Activated CD8-positive, alpha-beta memory T cell treated with anti-CD3 and anti-CD28 coated beads for 24 hours (primary cell): ENCODE measurements at places on chromosomes 13 and 19.

DNA sequence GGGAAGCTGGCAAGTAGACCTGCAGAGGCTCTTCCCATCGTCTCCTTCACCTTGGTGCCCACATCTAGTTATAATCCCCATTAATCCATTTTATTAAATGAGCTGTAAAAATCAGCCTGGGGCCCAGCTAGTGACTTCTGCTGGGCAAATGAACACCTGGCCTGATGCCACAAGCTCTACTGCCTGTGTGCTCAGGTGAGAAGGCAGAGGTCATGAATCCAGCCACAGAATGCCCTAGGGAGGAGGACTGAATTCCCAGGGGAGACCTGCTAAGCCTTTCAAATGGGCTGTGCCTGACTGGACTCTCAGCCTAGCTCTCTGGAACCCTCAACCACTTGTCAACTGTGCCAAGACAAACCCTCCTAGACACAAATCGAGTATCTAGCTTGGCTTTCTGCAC lies 74.0 kb downstream of the PDS5B start:
- no peak for DNase-seq

DNA sequence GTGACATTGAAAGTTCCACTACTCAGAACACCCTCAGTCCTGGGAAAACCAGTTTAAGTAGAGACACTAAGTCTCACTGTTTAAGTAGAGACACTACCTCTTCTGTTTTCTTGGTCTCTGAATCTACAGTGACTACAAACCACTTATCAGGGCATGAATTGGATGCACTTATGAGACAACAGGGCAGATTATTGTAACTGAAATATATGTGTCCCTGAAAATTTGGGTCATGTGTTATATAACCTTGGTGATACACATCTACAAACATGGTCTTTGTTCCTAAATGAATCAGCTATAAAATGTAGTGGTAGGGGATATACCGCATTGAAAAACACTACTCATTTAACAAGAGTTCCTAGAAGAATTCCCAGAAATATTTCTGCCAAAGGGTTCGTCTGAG lies 55.7 kb downstream of the SERP2 start:
- no peak for DNase-seq

DNA sequence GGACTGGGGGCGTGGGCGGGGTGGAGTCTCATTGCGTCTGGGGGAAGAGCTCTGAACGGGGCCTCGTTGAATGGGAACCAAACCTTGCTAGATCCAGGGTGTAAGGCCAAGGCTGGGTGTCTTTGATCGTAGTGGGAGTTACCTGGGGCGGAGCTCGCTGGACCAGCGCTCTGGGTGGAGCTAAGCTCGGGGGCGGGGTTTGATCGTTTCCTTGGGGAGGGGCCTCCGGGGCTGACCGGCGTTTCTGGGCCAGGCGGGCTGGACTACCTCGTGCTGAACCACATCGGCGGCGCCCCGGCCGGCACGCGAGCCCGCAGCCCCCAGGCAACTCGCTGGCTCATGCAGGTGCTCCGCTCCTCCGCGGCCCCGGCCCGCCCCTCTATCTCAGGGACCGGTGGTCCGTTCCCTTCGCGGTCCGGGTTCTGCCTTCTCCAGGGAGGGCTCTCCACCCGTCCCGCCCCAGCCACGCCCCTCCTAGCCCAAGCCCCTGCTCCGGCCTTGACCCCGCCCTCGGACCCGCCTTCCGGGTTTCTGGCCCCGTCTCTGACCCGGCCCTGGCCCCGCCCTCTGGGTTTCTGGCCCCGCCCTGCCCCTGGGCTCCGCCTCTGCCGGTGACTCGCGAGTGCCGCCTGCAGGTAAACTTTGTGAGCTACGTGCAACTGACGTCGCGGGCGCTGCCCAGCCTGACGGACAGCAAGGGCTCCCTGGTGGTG lies 3.3 kb upstream of the RPL36 start:
- peak; percentile 100 for DNase-seq

DNA sequence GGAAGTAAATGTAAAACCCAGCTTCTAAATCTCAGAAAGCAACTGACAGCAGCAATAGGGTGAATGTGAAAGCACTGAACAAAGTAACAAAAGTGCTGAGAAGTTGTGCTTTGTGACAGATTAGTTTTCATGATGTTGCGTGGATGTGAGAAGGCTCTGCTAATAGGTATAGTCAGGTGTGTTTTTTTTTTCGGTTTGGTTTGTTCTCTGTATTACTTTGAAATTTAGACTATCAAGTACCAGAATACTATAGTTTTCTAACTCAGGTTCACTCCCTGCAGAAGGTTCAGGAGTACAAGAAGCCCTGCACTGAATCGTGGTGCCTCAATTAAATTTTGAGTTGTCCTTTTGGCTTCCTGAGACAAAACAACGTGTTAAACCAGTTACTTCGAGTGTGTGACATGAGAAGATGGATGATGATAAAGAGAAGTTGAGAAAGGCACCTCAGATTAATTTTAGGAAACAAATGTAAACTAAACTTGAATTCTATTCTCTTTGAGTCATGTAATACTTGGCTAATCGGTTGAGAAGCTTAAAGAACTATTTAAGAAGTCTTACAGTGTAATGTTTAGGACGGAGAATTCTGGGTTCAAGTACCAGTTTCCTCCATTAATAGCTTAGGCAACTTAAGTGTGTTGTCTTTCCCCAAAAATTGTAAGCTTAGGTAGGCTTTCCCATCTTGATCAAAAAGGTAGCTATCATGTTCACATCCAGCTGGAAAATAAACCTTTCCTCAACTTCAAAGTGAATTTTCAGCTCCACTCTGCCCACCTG lies 10.3 kb downstream of the MIR17HG start:
- no peak for DNase-seq

- DNase-seq = peak; percentile 56
These were observed 8.2 kb downstream of the MTIF3 start for GRCh38 chr13:27442071-27442647.

GRCh38 chr19:10419200-10419645 lies 1.1 kb upstream of the PDE4A start:
- DNase-seq = no peak

- peak; percentile 79 for DNase-seq
These were observed 2.3 kb downstream of the TULP2 start for GRCh38 chr19:48896191-48896720.

GRCh38 chr19:38429055-38429810 lies 3.2 kb upstream of the RASGRP4 start:
- DNase-seq = no peak

- peak; percentile 55 for DNase-seq
These were observed at the start of gene PGLYRP1 for GRCh38 chr19:46022431-46023310. PGLYRP1 (minus strand) TSS chr19:46023053; CDS start chr19:46023021, 32 bp downstream.

- no peak for DNase-seq
These were observed 459.3 kb upstream of the SLC10A2 start for GRCh38 chr13:103525530-103525929.

- no peak for DNase-seq
These were observed 420 bp downstream of the ECH1 start for GRCh38 chr19:38831142-38831605.

- DNase-seq = no peak
These were observed 10.6 kb upstream of the FFAR2 start for GRCh38 chr19:35437406-35437951.

- no peak for DNase-seq
These were observed 4.7 kb downstream of the B3GNT8 start for GRCh38 chr19:41422456-41422855.

- peak; percentile 87 for DNase-seq
These were observed 599 bp downstream of the C19orf12 start for GRCh38 chr19:29714371-29714952.

- no peak for DNase-seq
These were observed 44.7 kb downstream of the TDRD3 start for GRCh38 chr13:60441761-60442160.

DNA sequence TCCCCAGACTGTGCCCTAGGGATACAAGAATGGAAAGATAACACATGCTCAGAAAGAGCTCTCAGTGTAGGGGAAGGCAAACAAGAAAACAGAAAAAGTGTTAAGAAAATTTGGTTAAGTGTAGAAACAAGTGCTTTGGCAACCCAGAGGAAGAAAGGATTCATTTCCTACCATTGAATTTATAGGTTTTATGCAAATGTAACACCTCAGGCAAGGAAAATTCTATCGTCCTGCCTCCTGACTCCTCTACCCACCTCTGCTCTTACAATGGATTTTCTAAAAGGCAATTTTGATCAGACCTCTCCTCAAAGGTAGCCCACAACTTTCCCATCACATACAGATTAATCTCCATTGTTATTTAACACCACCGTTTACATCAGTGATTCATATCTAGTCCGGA lies 298.7 kb downstream of the RFC3 start:
- no peak for DNase-seq

GRCh38 chr13:90070362-90070761 lies 1277.1 kb upstream of the MIR17HG start:
- no peak for DNase-seq

GRCh38 chr19:42555317-42555716 lies 27.0 kb upstream of the CEACAM1 start:
- DNase-seq = no peak

- no peak for DNase-seq
These were observed 74.1 kb upstream of the MCF2L start for GRCh38 chr13:112894673-112895481.

DNA sequence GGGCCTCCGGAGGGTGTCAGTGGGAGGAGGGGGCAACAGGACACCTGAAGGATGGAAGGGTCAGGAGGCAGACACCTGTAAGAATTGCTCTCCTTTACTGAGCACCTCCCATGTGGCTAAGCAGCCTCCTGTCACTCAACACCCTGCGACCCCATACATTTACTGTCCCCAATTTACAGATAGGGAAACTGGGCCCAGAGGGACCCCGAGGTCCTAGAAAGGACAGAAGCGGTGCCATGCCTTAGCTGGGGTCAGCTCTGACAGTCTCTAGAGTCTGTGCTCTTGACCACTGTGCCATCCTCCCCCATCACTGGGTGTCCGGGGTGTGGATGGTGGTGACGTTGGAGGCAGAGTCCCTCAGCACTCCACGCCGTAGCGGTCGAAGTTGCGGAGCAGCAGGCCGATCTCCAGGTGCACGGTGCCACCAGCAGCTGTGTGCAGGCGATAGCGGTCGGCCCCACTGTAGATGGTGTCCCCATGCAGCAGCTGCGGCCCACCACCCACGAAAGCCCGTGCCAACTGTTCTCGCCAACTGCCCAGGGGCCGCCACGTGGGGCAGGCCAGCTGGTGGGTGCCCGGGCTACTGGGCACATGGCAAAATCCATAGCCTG lies 726 bp upstream of the TGFB1 start:
- peak; percentile 68 for DNase-seq

- DNase-seq = no peak
These were observed 278.7 kb downstream of the GPC6 start for GRCh38 chr13:93505104-93505952.

GRCh38 chr13:32905063-32905863 lies 111.0 kb upstream of the KL start:
- no peak for DNase-seq

DNA sequence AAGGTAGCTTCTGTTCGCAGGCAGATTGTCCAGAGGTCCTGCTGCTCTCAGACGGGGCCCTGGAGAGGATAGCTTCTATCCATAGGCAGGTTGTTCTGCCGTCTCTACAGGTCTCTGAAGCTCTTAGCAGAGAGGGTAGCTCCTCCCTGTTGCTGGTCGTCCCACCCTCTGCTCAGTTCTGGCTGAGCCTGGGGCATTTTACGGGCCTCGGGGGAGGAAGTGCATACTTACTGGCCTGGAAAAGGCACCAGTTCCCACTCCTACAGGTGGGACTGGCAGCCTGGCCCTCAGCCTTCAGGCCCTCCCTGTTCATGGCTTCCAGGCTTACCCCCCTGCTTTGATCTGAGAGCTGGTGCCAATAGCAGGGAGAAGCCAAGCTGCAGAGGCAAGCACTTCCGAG lies 42.3 kb downstream of the USPL1 start:
- no peak for DNase-seq

GRCh38 chr19:42355896-42356295 lies 30.5 kb downstream of the MEGF8 start:
- no peak for DNase-seq

- DNase-seq = no peak
These were observed 15.7 kb upstream of the SUPT20H start for GRCh38 chr13:37075164-37075563.
